Colonic mucosa (tissue), 4 donors: ENCODE measurements at places on chromosomes 13 and 19. TPM values are rescaled to one million over a fixed set of nuclear protein-coding genes. Genes with fewer than 3 reads are reported as not detected.

- DNase-seq, result no peak
- H3K27ac ChIP-seq, result no peak overlapping the region
- no peaks in the 10 kb centered on the region for H3K36me3 ChIP-seq
- H3K4me1 ChIP-seq, result no peaks in the 10 kb centered on the region
- H3K4me3 ChIP-seq, result no peak overlapping the region
Observed at GRCh38 chr19:12166626-12167025, 3.7 kb downstream of the ZNF136 start.

DNA sequence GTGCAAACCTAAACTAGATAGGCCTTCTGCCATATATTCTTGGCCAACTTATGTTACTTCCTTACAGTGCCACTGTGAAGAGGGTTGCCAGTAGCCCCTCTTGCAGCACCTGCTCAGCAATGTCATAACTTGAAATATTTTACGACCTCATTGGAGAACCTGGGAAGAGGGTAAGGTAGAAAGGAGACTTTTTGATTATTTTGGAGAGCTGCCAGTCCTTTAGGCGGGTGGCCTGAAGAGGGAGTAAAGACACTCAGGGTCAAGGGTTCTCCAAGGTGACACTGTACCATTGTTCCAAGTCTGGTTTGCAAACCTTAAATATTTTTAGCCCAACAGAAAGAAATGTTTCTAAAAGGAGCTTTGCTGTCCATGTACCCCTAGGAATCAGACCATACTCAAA lies 118.3 kb downstream of the FLT1 start:
- no peak overlapping the region for H3K27ac ChIP-seq
- H3K36me3 ChIP-seq, result no peaks in the 10 kb centered on the region
- no peaks in the 10 kb centered on the region for H3K4me1 ChIP-seq
- H3K4me3 ChIP-seq, result no peak overlapping the region
- peak; percentile 22 for DNase-seq
- no peaks in the 10 kb centered on the region for H3K27me3 ChIP-seq

Gene C1QTNF9
- not detected for total RNA-seq

DNA sequence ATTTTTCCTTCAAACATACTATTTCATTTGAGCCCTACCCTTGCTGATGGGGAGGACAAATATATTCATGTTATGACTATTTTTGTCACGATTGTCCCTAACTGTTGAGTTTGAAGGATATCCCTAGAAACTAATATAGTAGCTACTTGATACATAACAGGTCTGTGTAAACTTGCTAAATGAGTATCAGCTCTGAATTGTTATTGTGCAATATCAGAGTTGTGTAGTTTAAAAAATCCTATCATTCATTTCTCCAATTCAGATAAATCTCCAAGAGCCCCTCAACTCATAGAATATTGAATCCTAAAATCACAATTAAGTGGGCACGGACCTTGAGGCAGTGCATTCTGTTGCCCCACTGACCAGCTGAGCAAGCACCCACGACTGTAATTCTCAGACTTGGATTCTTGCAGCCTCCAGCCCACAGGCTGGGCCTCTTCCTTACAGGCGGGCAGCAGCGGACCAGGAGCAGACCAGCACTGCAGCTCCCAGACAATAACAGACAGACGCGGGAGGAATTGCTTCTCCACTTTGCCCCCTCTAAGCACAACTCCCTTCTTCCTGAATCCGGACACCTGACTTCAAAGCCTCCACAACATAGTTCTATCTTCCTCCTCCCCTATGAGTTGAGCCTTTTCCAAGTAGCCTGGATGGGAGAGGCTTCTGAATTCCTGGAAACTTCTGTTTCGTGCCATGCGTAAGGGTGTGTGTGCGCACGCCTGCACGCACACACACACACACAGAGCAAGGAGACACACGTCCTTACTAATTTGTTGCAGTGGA lies 337.6 kb upstream of the ARGLU1 start:
- no peak overlapping the region for H3K4me3 ChIP-seq
- no peaks in the 10 kb centered on the region for H3K36me3 ChIP-seq
- H3K27me3 ChIP-seq, result no peaks in the 10 kb centered on the region
- DNase-seq, result no peak

DNA sequence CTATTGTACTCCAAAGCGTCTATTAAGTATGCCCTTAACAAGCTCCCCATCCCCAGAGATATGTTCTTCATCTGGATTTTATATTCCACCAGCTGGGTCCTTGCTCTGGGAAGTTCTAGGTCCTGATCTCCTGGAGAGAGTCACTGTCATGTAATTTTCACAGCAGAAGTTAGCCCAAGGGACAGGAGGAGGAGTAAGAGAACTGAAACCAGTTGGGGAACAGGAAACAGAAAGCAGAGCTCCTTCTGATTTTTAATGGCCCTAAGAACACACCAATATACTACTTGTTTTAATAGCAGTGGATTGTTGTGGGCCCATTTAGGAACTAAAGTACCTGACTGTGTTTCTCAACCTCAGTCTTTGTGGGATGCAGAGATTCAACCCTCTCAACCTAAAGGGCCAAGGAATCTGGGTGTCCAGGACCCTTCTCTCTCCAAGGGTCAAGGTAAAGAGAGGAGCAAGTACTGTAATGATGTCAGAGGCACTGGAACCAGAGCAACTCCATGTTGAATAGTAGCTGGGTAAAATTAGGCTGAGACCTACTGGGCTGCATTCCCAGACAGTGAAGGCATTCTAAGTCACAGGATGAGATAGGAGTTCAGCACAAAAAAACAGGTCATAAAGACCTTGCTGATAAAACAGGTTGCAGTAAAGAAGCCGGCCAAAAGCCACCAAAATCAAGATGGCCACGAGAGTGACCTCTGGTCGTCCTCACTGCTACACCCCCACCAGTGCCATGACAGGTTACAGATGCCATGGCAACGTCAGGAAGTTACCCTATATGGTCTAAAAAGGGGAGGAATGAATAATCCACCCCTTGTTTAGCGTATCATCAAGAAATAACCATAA lies 8.1 kb upstream of the FPR3 start:
- no peaks in the 10 kb centered on the region for H3K27me3 ChIP-seq
- no peak overlapping the region for H3K4me3 ChIP-seq
- no peak overlapping the region for H3K27ac ChIP-seq

GRCh38 chr19:18149596-18149975 lies 3.4 kb upstream of the PIK3R2 start:
- no peak overlapping the region for H3K27ac ChIP-seq
- no peak overlapping the region for H3K4me3 ChIP-seq
- peaks cover 15% of the 10 kb centered on the region for H3K4me1 ChIP-seq
- H3K36me3 ChIP-seq, result no peaks in the 10 kb centered on the region

Gene ATP8B3
- total RNA-seq, result 0.15 TPM

GRCh38 chr13:50156561-50157127 lies 141.4 kb downstream of the KCNRG start:
- no peaks in the 10 kb centered on the region for H3K4me1 ChIP-seq
- H3K27ac ChIP-seq, result no peak overlapping the region
- H3K36me3 ChIP-seq, result no peaks in the 10 kb centered on the region
- DNase-seq, result no peak

DNA sequence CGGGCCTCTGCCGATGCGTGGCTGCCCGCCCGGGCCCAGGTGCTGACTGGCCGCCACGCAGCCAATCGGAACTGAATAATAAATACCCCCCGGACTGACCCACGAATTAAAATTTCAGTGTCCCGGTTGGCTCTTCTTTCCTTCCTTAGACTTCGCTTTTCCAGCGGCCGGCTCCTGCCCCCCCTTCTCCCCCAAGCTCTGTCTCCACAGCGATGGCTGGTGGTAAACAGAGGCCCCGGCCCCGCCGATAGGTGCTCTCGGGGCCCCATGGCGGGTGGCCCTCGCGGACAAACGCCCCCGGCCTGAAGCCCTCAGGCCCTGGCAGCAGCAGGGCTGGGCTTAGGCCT lies 2.6 kb downstream of the ZBTB7A start:
- DNase-seq, result peak; percentile 46
- peak overlapping the region; percentile 72 for H3K4me3 ChIP-seq

- peak; percentile 73 for DNase-seq
- no peaks in the 10 kb centered on the region for H3K36me3 ChIP-seq
- H3K4me1 ChIP-seq, result peaks cover 8% of the 10 kb centered on the region
- peaks cover 8% of the 10 kb centered on the region for H3K27me3 ChIP-seq
Observed at GRCh38 chr19:47430041-47430802, 10.9 kb upstream of the MEIS3 start.

Gene ZNF526
- 12.8 TPM for total RNA-seq

GRCh38 chr13:88086577-88086976 lies 415.4 kb downstream of the SLITRK5 start:
- H3K27me3 ChIP-seq, result no peaks in the 10 kb centered on the region
- no peaks in the 10 kb centered on the region for H3K4me1 ChIP-seq
- no peaks in the 10 kb centered on the region for H3K36me3 ChIP-seq
- no peak overlapping the region for H3K4me3 ChIP-seq
- DNase-seq, result no peak

- peaks cover 9% of the 10 kb centered on the region for H3K4me1 ChIP-seq
- no peak overlapping the region for H3K27ac ChIP-seq
- no peak overlapping the region for H3K4me3 ChIP-seq
- H3K27me3 ChIP-seq, result peaks cover 89% of the 10 kb centered on the region
Observed at GRCh38 chr13:99969453-99969918, 2.1 kb downstream of the ZIC5 start.

DNA sequence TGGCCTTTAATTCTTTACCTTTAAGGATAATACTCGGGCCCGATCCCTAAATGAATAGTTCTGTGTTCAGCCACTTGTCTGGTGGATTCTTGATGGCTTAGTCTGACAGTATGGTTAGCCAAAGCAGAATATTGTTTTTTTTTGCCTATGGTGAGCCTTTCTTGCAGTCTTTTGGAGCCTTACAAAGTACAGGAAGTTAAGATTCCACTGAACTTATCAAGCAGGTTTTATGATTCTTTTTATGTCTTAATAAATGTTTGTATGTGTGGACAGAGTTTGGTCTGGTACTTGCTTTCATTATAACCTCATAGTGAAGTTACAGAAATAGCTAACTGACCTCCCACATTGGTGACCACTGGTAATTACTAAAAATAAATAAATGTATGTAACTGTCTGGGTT lies 17.1 kb downstream of the PCCA start:
- peak overlapping the region; percentile 34 for H3K27ac ChIP-seq
- H3K27me3 ChIP-seq, result no peaks in the 10 kb centered on the region
- no peaks in the 10 kb centered on the region for H3K36me3 ChIP-seq
- no peak overlapping the region for H3K4me3 ChIP-seq
- no peak for DNase-seq
